ENCODE measurements at places on chromosomes 5 and 9. TPM values are rescaled to one million over a fixed set of nuclear protein-coding genes. Genes with fewer than 3 reads are reported as not detected.
A peak's percentile ranks its signal among the peaks of the same experiment; 100 is the strongest.

DNA sequence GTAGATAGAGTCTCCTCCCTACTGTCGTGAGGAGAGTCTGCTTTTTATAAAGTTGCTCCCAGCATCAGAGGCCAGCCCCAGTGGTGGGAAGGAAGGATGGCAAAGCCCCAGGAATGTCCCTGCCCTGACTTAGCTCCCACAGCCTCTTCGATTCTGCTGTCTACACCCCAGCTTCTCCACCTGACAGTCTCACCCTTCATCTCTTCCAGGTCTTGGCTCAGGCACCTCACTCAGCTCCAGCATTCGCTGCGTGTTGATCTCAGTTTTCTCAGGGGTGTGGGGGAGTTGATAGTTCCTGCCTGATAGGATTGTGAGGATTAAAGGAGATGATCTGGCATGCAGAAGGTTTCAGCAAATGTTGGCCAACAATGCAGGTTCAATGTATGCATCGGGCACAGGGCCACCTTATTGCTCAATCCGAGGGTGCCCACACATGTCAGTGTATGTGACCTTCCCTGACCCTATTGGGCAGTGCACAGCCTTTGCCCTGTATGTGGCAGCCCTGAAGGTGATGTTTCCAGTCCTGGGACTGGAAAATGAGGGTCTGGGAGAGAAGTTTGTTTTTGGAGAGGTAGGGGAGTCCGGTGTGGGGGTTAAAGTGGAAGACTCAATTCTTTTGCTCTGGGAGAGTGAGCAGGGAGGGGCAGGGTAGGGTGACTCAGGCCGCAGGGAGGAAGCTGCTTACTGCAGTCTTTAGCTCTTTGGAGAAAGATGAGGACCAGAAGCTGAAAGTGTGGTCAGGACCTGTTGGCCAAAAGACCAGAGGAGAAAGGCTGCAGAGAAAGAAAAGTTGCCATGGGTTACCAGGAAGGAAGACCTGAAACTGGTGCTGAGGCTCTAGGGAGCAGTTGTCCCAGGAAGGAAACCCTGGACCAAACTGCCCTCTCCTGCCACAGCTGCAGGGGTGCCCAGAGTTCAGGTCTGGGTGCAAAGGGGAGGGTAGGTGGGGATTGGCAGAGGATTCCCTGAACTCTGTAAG, 153.2 kb downstream of the MACROH2A1 start:
- no peak for DNase-seq

Gene SPAAR
- total RNA-seq: not detected

- no peak for DNase-seq
These were observed 61.0 kb upstream of the TARS1 start for GRCh38 chr5:33379757-33380156.

Gene KIF24
- 0.29 TPM for total RNA-seq

- DNase-seq: no peak
These were observed 172.8 kb upstream of the PANK3 start for GRCh38 chr5:168752012-168752411.

Gene FBP1
- total RNA-seq: 3.8 TPM

DNA sequence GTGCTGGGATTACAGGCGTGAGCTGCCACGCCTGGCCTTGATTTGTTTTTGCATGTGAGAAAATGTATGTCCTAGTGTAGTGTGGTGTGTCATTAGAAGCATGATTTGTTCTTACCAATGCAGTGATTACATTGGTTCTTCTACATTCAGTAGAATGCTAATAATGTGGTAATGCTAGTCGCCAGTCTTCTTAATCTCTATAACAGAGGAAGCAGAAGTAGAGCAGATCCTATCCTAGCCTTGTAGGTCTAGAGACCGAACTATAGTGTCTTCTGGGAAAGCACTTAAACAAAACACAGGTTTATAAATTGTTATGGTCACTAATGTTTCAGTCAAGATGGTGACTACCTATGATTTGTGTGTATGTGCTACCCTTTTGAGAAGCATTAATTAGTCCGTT, 197.5 kb upstream of the DMRT1 start:
- DNase-seq: no peak

- no peak for DNase-seq
These were observed 60.7 kb downstream of the TAF11L14 start for GRCh38 chr5:17694914-17695313.

Gene OMD
- not detected for total RNA-seq

Gene TEX48
- not detected for total RNA-seq

- DNase-seq: no peak
These were observed 885.2 kb upstream of the ARRDC3 start for GRCh38 chr5:92268343-92268742.

DNA sequence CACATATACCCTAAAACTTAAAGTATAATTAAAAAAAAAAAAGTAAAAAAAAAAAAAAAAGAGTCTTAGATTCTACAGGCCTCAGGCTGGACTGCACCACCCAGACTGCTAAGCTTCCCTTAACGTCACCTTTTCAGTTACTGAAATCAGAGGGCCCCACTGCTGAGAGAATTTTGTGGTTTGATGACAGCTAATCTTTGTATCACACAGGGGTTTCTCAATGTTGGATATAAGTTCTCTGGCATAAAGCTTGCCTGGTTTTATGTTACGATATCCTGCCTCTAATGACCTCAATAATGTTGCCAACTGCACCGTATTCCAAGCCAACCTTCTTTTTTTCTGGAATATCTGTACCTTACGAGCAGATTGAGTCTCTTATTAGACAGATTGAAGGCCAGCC, 43.1 kb upstream of the C6 start:
- DNase-seq: no peak

DNA sequence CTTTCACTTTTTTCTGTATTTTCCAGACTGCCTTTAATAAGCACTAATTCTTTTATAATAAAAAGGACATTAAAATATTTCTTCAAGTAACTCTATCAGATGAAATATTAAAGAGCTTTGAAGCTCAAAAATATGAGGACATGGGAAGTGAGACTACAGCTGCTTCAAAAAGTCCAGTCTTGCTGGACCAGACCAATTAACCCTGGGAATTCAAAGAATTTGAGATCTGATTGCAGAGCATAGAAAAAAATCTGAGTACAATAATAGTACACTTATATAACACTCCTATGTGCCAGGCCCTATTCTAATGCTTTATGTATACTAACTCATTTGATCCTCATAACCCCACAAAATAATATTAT, 9.8 kb downstream of the TMEM245 start:
- DNase-seq: no peak

GRCh38 chr9:125835655-125836054, 88.5 kb downstream of the PBX3 start:
- no peak for DNase-seq

DNA sequence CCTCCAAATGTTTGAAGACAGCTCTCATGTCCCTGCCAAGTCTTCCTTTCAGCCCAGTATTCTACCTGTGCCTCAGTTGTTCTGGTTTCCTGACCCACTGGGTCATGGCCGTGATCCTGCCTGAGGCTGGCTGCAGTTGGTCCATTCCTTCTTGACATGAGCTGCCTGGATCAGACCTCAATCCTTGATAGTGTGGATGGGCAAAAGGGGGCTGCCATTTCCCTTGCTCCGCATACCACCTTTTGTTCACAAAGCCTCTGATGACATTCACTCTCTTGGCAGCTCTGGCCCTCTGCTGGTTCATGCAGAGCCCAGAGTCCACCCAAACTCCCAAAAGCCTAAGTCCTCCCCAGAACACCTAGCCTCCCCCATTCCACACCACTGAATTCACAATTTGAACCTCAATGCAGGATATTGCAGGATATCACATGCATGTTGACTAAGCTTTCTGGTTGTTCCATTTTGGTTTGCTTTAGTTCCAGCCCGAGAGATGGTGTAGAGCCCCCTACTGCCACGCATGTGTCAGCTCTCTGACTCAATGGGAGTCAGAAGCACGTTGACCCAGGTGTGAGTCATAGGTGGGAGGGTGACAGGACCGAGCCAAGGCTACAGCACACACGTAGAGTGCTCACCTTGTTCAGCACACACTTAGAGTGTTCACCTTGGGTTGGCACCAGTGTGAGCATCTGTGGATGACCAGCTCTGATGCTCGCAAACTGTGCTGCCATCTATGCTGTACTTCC, 137.2 kb downstream of the MTX3 start:
- DNase-seq: no peak

GRCh38 chr5:134608555-134608954, 24.1 kb downstream of the SAR1B start:
- no peak for DNase-seq

DNA sequence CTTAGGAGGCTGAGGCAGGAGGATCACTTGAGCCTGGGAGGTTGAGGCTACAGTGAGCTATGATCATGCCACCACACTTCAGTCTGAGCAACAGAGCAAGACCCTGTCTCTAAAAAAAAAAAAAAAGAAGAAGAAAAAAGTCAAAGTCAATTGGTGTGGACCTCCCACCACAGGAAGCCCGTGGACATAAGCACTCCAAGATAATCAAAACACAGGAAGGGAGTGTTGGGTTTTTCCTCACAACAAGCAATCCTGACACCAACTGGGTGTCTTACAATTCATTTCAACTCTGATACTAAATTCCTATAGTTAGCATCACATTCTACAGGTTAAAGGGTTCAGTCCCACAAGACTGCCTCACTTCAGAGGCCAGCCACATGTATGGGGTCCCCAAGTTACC, 70.7 kb downstream of the PDE6A start:
- DNase-seq: no peak

GRCh38 chr9:110808599-110808980, 140.0 kb downstream of the MUSK start:
- DNase-seq: no peak

DNA sequence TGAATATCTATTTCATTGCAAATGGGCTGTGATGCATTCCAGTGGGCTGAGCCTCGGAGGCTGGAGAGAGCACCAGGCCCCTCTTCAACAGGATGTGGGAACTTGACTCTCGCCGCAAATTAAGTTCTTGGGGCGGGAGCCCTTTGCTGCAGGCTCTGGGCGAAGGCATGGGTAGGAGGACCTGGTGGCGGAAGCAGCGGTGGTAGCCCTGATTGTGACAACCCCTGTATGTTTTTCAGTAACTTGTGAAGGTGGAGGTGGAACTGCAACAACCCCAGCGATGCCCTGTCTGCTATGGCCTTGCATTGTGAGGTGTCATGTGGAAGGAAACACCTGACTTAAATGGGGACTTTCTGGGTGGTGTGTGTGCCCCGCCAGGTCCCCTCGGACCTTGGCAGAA, 9.4 kb downstream of the FYB1 start:
- DNase-seq: peak; percentile 70

Data from T-cell (primary cell).